Stimulated activated CD4-positive, alpha-beta T cell treated with anti-CD3 and anti-CD28 coated beads, Interleukin-15, amount 100 ng/mL, for 24 hours (primary cell): ENCODE measurements at places on chromosomes 7 and 10.

GRCh38 chr10:125756196-125756595 is 19.4 kb downstream of the MMP21 start:
- no peak for DNase-seq

DNA sequence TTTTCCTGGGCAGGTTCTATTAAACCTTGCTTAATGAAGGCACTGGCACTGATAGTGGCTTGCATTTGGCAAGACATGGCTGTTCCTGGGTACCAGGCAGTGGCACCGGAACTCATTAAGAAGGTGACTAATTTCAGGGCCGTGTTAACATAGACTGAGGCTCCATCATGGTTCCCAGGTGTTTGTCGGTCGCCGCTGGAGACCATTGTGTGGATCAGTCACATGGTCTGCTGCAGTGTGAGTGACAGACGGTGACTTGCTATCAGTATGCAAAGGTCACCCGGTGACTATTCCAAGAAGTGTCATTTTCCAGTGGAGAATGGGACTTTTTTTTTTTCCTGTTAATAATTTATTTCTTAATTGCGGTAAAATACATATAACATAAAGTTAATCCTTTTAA is 106.3 kb downstream of the INSYN2A start:
- no peak for DNase-seq

DNA sequence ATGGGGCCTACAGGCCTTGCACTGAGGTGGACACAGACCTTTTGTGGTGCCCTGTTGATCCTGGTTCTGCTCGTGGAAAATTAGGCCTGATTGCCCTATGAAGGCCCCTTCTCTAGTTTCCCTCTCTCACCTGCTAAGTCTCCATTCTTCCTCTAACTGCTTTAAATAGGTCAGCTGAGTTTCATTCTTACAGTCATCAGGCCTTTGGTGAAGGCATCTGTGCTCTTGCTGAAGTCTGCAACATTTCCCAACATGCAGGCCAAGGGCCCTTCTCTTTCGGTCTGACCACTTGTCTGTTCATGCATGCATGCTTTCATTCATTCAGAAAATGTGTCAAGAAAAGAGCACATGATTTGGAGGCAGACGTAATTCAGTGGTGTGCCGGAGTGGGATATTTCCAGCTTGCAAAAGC is 244.0 kb downstream of the BUB3 start:
- no peak for DNase-seq

DNA sequence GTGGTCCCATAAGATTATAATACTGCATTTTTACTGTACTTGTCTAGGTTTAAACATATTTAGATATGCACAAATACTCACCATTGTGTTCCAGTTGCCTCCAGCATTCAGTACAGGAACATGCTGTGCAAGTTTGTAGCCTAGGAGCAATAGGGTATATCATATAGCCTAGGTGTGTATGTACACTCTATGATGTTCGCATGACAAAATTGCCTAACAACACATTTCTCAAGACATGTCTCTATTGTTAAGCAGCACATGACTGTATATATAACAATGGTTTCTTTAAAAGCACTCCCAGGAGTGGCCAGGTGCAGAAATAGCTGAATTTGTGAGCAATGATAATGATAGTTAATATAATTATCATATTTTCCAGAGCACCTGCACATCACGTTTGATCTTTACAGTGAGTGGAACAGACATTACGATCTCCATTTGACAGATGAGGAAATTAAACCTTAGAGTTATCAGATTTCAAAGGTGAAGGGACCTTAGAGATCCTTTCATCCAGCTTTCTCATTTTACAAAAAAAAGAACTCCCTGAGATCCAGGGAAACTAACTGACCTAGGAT is 99.2 kb upstream of the PDCD4 start:
- no peak for DNase-seq
